ENCODE measurements at places on chromosomes 6 and 20. TPM values are rescaled to one million over a fixed set of nuclear protein-coding genes. Genes with fewer than 3 reads are reported as not detected.

The MOG gene
- total RNA-seq: not detected

The SEMG1 gene
- not detected for total RNA-seq

The CHRNA4 gene
- not detected for total RNA-seq

The GNRH2 gene
- total RNA-seq: 3.4 TPM

The PPIL1 gene
- 5.0 TPM for total RNA-seq

The HDGFL1 gene
- total RNA-seq: not detected

The RBPJL gene
- total RNA-seq: not detected

The MUCL3 gene
- not detected for total RNA-seq

The C20orf204 gene
- total RNA-seq: 20.8 TPM

The RIPPLY2 gene
- total RNA-seq: not detected

The MRPS26 gene
- 37.8 TPM for total RNA-seq

The MAPK14 gene
- total RNA-seq: 60.3 TPM

The CD83 gene
- total RNA-seq: 6.4 TPM

The FNDC11 gene
- total RNA-seq: 1.8 TPM

The TREM2 gene
- total RNA-seq: 0.23 TPM

The SYTL3 gene
- total RNA-seq: 35.5 TPM

The BPIFB1 gene
- not detected for total RNA-seq

The MMP24 gene
- not detected for total RNA-seq

The DNPH1 gene
- total RNA-seq: 57.5 TPM

The RAET1L gene
- not detected for total RNA-seq

The DLK2 gene
- 1.3 TPM for total RNA-seq

The BCAS1 gene
- total RNA-seq: 0.70 TPM

The MACROD2 gene
- total RNA-seq: 0.51 TPM

The PRR18 gene
- total RNA-seq: not detected

The THBD gene
- 0.21 TPM for total RNA-seq

The TCF15 gene
- total RNA-seq: not detected

The VSTM2L gene
- not detected for total RNA-seq

The TRAPPC3L gene
- total RNA-seq: not detected

The DYNLT2 gene
- total RNA-seq: 1.9 TPM

The PTGIS gene
- 0.46 TPM for total RNA-seq

The DEFB132 gene
- not detected for total RNA-seq

The SLC2A10 gene
- 0.09 TPM for total RNA-seq

The BANF2 gene
- total RNA-seq: not detected

The C4A gene
- total RNA-seq: 3.5 TPM

The F13A1 gene
- total RNA-seq: 0.18 TPM

The PPARD gene
- total RNA-seq: 37.9 TPM

The HLA-DQA1 gene
- total RNA-seq: 7.8 TPM

The FAXC gene
- not detected for total RNA-seq

The GABRR1 gene
- not detected for total RNA-seq

Data from T-cell (primary cell).